Tibial artery (tissue), 4 donors: ENCODE measurements at places on chromosomes 5 and 9.

DNA sequence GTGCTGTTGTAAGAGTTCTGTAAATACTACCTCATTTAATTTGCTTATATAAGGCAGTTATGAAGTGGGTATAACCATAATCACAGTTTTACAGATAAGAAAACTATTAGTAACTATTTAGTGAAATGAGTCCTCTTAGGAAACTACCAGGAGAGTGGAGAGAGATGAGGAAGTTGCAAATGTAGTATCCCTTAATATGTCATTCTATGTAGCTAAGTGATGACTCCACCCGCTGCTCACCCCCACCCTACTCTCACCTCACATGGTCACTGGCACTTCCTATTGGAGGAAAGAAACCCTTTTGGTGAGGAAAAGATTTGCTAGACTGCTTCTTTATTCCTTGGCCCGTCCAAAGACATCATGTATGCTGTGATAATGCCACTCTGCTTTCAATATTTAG lies 241.8 kb upstream of the SLC24A2 start:
- DNase-seq = no peak

GRCh38 chr9:114643001-114643400 lies 14.6 kb downstream of the TEX53 start:
- no peak for DNase-seq

DNA sequence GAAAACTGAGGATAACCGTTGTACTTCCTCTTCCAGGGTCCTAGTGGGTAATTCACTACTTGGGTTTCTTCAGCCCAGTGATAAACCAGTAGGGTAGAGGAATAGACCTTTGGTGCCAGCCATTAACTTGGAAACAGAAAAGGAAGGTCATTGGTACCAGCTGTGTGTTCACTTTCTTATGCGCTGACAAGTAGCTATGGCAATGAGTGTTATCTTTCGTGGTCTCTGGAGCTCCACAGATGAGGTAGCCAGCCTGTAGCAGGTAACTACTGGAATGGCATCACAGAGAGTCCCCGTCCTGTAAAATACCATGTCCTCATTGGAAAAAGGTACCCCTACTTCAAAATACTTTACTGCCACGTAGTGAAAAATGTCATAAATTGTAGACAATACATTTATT lies 2.3 kb downstream of the UHRF2 start:
- DNase-seq = no peak

DNA sequence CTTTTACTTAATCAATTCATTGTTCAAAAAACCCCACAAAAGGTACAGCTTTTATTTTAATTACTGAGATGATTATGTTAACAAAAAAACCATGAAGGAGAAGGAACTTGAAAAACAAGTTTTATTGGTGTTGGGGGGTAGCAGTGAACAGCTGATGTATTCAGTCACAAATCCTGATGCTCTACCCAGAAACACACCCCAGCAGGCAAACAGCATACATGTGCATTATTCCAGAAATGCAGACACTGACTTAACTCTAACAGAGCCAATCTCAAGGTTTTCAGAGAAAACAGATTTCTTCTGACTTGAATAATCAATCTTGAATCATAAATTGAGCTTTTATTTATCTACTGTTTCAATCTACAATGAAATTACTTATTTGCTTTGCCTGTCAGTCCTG lies 175.2 kb downstream of the ZSWIM6 start:
- DNase-seq = no peak

- no peak for DNase-seq
Observed at GRCh38 chr9:36258996-36259533, 817 bp upstream of the GNE start.

GRCh38 chr9:126448865-126449577 lies 122.4 kb downstream of the MVB12B start:
- DNase-seq = no peak

GRCh38 chr9:131562032-131562959 lies 17.0 kb downstream of the PRRT1B start:
- DNase-seq = no peak

DNA sequence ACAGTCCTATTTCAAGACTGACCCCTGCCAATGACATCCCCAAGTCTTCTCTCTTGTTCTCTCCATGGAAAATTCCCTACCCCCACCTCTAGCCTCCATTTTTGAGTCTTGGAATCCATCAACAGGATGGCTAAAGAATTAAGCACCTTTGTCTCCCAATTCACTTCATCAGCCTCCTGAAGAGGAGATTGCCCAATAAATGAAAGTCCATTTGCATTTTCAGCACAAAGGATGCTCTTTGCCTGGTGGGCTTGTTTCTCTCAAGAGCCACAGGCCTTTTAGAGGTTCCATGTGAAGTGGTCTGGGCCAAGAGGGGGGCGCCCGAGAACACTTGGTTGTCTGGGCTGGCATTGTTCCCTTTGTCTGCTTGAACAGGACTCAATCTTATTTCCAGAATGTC lies 12.6 kb downstream of the HSD17B3 start:
- DNase-seq = no peak

DNA sequence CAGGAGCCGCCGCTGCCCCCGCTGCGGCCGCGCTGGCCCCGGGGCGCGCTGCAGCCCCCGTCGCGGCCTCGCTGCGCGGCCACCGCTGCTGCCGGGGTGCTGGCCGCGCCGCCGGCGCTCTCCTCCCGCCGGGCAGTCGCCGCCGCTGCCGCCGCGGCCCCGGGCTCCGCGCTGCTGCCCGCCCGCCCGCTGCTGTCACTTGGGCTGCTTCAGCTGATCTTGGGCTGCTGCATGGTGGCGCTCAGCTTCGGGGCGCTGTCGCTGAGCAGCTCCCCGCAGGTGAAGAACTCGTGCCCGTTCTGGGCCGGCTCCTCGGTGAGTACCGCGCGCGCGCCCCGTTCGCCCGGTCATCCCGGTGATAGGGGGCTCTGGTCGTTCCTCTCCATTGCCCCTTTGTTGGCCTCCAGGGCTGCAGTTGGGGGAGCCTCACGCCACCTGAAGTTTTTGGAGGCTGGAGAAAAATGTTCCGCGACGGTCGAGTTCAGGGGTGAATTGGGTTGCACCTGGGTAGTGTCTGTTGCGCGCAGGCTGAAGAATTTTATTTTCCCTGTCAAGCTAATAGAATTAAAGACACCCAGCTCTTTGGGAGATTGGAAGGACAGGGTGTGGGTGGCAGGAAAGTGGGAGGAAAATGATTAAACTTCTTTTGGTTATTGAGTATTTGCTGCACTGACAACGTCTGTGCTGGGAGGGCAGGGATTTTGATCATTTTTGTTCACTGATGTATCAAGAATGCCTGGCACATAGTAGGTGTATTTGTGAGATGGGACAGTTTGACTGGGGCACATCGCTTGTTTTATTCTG lies 596 bp downstream of the ENTREP1 start:
- no peak for DNase-seq

DNA sequence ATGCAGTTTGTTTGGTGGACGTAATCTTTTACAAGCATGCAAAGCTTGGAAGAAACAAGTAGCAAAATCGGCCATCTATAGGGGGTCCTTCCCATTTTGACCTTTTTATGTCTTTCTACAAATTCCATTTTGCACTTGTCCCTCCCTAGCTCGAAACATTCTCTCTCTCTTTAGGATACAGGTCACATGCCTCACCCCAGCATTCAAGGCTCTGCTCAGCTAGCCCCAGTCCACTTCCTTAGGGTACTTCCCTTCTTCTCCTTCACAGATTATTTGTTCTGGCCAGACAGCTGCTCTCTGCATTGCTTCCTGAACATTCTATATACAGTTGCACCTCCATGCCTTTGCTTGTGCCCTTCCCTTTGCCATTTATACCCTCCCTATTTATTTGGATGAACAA lies 31.7 kb upstream of the TRIM14 start:
- no peak for DNase-seq

GRCh38 chr9:109522106-109522505 lies 24.0 kb upstream of the PTPN3 start:
- DNase-seq = no peak

DNA sequence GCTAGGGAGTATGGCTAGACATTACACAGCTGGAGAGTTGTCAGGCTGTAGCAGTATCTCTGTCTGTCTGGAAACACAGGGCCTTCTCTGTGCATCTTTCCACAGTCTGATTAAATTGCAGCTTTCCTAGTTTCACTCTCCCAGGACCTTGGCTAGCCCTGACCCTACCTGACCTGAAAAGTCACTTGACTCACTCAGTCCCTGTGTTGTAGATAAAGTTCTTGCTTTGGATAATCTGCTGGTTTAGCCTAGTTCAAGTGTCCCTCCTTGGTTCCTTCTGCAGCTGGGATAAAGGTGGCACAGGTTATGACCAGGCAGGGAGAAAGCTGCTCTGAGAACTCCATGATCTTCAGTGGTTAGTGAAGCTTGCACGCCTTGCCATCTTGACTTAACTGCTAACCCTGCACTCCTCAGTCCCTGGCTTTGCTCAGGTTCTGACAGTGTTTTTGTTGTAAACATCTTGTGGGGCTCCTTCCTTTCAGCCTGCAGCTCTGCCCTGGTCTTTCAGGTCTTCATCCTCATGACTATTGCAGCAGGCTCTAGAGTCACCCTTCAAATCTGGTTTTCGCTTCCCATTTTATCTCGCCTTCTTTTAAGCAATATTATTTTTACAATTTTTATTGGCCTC lies 101.0 kb downstream of the PIP5K1B start:
- DNase-seq = no peak

DNA sequence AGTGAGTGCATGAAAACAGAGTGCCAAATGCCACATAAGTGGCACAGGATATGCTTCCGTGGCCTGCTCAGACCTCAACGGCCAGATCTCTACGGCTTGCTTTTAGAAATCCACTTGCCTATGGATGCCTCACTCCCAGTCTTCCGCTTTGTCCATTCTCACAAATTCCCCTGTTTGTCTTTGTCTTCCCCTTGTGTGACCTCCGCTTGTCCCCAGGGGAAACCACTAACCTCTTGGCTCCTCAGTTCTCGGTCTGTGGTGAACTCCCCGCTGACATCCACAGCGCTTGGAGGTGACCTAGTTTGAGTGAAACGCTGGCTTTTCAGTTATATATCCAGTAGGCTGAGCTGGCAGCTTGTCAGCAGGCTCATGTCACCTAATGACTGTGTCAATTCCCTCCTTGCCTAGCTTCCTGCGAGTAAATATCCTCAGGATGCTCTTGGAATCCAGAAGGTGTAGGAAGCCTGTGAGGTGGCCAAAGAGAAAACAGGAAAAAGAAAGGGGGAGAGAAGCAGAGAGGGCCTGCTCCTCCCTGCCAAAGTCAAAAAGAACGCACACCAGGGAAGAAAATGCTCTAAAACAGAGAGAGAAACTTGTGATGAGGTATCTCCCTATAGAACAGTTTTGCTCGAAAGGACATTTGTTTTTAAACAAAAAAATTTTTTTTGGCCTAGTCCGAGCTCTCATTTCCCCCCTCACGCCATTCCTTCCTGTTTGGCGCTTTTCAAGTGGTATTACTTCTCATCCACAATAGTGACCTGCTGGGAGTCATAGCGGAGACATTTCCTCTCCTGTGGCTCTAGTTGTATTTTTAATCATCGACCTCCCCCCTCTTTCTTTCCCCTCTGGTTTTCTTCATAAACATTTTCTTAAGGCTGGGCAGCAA lies 101.6 kb upstream of the SPRY4 start:
- no peak for DNase-seq

GRCh38 chr9:69476016-69476415 lies 151.0 kb downstream of the ENTREP1 start:
- DNase-seq = no peak

- no peak for DNase-seq
Observed at GRCh38 chr5:132592521-132592920, 35.7 kb downstream of the RAD50 start.

- DNase-seq = no peak
Observed at GRCh38 chr5:21613971-21614488, 1239.1 kb downstream of the CDH12 start.

DNA sequence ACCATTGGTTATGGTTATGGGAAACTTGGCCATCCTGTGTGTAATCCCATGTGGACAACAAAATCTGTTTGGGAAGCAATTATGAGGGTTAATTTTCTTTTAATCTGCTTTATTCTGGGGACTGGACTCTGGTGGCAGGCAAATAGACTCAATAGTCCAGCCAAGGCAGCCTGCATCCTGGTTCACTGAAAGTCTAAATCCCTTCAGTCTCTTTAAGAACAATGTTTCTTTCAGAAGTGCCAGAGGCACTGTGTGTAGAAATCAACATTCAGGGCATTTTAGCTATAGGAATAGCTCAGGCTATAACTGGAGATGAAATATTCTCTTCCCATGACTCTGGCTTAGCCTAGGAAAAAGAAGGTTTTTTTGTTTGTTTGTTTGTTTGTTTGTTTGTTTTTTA lies 118.0 kb downstream of the SPATA31D1 start:
- no peak for DNase-seq

DNA sequence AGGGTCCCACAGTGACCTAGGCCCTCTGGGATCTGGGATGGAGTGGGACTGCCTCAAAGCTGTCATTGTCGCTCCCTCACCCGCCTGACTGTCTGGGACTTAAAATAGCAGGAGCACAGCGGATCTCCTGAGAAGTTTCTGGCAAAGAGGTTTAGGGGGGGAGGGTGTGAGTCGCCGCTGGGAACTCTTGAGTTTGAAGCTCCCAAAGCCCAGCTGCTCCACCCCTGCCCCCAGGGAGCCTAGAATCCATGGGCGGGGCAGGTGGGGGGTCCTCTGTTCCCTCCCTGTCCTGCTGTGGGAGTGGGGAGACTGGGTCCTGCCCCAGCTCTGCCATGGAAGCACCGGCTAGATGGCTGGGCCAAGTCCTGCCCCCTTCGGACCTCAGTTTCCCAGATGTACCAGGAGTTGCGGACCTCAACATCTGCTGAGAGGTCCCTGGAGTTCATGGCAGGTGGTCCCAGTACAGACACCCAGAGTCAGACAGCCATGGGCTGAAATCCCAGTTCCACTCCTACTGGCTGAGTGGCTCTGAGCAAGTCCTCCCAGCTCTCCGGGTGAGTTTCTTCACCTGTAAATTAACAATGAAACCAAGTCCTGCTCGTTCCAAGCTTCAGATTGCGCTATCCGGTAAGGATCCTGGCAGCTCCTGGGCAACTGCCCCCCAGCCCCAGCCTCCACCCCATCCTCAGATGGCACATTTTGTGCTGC lies 985 bp upstream of the WDR38 start:
- no peak for DNase-seq

DNA sequence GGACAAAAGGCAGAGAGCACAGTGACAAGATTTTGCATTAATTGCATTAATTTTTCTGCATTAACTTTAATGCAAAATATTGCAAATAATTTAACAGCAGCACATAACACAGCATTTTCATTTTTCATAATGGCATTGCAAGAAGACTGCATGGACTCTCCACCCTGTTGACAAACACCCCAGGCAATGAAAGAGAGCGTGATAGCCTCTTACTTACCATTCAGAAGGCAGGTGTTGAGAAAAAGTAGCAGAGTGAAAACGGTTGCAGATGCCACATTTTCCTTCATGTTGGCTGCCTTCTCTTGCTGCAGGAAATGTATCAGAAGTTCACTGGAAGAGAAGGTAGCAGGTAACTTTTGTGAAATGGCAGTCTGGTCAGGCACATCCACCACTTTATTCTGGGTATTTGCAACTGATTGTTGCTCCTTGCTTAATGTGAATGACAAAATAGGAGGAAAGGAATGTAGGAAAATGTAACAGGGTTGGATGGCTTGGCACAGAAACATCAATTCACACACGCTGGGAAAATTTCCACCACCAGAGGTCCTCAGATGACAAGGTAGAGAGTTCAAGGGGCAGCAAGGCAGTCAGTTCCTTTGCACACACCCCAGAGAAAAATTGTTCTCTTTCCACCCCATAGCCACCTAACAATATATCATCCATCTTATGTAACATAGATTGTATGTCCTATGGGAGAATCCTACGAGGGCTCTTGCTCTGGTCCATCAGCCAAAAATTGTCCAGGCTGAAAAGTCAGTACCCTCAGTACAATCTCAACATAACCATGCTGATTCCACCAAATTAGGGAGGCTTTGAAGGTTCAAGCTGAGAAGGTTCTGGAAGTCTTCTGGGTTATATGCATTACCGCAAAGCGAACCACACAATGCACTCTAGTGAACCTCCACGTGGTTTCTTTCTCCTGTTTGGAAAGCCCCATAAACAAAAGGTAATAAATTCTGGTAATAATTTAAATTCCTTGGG lies 41.9 kb upstream of the AGXT2 start:
- peak; percentile 60 for DNase-seq
